ENCODE measurements at places on chromosomes 5 and 9.

GRCh38 chr9:110183208-110184145 lies 24.5 kb downstream of the C9orf152 start:
- no peak for DNase-seq

GRCh38 chr9:77785341-77785740 lies 137.2 kb upstream of the GNA14 start:
- no peak for DNase-seq

- DNase-seq = peak; percentile 49
Measured at GRCh38 chr5:177405805-177406204, 3.6 kb downstream of the F12 start.

DNA sequence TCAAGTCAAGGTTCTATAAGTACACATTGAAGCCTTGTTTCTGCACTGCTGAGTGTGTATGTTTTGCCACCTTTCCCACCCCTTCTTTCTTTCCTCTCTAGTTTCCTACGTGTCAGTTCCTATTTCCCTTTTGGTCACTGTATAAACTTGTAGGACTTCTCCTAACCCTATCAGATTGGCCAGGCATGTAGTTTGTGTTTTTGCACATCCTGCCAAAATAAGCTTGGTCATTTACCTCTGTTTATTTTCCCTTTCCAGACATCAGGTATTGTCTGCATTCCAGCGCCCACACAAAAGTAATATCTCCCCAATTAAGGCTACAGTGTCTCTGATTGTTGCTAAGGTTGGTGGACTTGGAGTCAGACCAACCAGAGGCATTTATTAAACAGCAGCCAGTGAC lies 252.9 kb upstream of the MPDZ start:
- no peak for DNase-seq

- no peak for DNase-seq
Measured at GRCh38 chr9:77999231-77999631, 32.4 kb downstream of the GNAQ start.

DNA sequence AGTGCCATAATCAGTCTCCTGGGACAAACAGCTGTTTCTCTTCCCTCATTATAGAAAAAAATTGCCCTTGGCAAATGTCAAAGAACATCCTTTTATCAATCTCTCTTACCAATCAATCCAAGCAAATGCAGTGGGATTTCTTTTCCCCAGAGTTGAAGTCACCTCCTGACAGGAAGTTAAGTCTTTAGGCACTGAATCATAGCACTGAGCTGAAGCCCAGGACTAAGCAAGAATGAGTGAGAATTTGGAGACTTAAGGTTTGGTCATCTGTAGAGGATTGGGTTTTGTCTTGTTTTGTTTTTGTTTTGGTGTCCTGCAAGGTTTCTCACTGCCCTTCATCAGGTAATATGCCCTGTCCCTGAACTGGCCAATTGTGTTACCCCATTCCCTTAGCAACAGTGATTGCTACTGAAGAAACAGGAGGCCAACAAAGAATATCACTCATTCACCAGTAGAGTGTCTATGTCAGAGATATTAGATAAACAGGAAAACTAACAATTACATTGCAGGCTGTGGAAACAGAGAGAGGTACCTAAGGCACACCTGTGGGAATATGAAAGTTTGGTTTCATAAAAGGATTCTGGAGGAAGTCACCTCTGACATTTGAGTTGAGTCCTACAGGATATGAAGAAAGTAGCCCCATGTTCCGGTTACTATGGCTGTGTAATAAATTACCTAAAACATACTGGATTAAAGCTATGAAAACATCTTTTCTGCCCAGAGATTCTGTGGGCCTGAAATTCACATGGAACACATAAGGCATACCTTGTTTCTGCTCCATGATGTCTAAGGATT lies 4.5 kb upstream of the FXN start:
- no peak for DNase-seq

DNA sequence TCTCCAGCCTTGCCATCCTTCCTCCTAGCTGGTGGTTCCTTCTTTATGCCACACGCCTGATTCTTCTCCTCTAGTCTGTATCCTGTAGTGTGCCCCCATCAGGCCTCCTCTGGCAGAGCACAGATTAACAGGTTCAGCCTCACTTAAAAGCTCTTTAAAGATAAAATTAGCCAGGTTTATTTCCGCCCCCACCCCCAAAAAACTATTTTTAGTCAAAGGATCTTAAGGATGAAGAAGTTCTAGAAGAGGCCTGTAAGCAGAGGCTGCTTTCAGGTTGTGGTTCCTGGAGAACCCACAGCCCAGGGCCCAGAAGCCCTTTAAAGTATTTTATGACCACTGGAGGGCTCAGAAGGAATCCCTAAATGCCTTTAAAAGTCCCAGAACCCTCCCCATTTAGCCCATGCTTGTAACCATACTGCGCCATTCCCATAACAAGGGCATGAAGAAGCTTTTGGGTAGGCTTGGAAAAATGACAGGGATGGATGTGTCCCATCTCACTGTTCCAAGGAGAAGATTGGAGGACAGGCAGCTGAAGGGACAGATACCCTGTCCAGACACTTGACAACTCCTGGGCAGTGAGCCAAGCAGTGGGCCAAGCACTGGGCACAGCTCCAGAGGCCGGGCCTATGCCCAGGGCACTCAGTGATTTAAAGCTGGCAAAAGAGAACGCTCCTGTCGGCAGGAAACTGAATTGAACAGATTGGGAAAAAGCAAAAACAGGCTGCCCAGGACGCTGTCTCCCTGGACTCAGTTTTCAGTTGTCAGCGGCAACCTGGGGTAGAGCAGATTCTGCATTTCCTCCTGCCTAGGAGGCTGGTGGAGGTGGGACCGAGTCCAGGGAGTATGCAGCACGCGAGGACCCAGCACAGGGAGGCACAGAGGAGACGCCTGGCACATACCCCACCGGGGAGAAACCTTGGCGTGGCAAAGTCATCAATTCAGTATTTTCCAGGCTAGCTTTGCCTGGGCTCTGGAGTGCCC lies 106.3 kb upstream of the SSBP2 start:
- no peak for DNase-seq

DNA sequence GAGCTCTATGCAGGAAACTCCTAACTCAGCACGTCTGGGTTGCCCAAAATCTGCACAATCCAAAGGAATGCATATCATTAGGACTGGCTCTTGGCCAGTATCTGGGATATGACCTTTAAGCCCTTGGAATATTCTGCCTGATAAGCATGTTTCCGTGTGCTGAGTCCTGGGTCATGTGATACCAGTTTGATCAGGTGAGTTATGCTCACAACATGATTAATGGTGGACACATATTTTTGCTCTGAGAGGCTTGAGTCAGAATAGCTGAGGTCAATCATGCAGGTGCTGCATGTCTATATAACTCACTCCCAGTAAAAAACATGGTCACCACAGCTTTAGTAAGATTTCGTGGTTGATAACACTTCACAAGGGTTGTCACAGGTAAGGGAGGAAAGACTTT lies 408.8 kb downstream of the YTHDC2 start:
- DNase-seq = no peak

- DNase-seq = no peak
Measured at GRCh38 chr5:56640763-56641406, 174.5 kb upstream of the MAP3K1 start.

GRCh38 chr5:91598216-91598615 lies 215.1 kb upstream of the ARRDC3 start:
- no peak for DNase-seq

GRCh38 chr5:161697001-161697400 lies 11.5 kb downstream of the GABRA6 start:
- no peak for DNase-seq

DNA sequence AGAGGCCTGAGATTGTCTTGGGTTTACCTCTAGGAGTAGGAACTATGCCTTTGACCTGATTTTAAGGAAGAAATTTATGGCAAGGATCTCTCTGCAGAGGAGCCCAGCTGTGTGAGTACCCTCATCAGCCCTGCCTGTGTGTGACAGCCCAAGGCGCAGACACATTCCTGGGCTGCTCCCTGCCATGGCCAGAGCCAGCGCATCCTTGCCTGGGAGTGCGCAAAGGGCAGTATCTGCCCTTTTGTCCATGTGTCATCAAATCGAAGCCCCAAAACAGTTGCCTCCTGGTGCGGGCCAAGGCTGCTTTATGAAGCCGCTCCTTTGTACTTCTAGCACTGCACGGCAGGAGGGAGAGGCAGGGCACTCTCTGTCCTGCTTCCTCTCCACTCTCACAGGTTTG lies 51.9 kb downstream of the PRRT1B start:
- DNase-seq = no peak

DNA sequence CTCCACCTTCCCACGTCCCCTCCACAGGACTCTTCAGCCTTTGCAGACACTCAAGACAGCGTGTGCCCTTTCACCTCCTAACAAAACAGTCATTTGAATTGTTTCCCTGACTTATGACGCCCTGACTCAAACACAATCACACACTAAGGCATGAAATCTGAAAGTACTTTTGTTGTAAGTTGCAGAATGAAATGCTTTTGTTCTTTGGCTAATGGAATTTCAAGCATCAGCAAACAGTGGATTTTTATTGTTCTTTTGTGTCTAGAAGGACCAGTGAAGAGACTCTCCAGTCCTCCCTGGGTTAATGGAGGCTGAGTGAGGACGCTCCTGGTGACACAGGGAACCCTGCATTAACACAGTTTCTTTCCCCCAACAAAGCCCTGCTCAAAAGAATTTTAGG lies 380.1 kb downstream of the CTNND2 start:
- no peak for DNase-seq

DNA sequence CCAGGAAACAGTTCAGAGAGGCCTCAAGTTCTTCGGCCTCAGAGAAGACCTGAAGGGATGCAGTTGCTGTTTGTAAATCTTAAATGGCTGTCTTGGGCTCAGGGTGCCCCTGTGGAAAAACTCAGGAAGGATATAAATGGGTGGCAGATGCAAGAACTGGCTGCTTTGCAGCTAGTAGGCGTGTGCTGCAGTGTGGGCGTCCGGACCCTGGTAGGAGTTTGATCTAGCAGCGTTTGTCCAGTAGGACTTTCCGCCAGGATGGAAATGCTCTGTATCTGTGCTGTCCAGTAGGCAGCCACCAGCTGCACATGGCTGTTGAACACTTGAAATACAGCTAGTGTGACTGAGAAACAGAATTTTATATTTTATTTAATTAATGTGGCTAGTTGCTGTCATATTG lies 7.7 kb downstream of the CDX1 start:
- no peak for DNase-seq

DNA sequence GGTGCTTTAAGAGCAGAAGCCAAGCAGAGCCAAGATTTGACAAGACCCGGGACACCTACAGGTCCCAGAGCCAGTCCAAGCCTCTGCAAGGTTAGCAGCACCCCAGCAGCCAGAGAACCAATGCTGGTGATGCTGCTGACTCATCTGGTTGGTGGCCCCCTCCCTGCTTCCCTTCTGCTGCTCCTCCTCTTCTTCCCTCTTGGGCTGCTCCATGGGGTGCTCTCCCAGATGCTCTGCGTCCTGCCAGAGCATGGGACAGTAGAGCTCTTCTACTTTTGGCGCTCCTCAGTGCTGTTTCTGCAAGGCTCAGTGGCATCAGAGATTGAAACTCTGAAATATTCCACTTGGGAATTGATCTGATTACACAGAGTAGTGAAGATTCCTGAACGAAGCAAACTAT lies 76.1 kb upstream of the SAP30L start:
- no peak for DNase-seq

DNA sequence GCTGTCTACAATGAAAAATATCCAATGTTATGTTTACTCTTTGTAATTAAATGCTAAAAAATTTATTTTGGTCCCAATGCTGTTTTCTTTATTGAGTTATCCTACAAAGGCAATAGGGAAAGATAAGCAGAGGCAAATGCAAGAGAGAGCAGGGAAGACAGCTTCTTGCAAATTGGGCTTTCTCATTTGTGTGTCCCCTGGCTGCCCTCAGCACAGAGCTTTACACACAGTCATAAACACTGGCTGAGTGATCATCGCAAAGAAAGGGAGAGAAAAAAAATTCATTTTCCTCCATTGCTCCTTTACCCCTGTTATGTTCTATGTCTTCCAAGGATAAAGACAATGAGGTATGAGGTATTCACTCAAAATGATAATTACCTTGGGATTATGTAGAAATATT lies 2.3 kb upstream of the TSSK1B start:
- no peak for DNase-seq

DNA sequence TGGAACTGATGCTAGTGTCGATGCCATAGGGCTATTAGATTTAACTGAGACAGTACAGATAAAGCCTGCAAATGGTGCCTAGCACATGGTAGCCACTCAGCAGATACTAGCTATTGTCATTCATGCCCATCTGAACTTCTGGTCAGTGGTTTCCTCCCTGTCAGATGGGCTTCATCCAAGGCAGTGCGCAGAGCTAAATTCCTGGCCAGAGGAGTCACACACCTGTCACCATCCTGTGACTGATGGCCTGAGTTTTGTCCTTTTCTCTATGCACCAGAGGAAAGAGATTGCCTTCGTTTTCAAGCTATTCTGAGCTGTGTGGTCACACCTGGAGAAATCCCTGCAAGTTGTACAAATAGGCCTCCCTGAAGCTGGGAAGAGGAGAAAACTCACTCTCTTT lies 34.7 kb downstream of the MSX2 start:
- DNase-seq = no peak

- no peak for DNase-seq
Measured at GRCh38 chr5:148297731-148298130, 14.5 kb upstream of the SPINK7 start.

DNA sequence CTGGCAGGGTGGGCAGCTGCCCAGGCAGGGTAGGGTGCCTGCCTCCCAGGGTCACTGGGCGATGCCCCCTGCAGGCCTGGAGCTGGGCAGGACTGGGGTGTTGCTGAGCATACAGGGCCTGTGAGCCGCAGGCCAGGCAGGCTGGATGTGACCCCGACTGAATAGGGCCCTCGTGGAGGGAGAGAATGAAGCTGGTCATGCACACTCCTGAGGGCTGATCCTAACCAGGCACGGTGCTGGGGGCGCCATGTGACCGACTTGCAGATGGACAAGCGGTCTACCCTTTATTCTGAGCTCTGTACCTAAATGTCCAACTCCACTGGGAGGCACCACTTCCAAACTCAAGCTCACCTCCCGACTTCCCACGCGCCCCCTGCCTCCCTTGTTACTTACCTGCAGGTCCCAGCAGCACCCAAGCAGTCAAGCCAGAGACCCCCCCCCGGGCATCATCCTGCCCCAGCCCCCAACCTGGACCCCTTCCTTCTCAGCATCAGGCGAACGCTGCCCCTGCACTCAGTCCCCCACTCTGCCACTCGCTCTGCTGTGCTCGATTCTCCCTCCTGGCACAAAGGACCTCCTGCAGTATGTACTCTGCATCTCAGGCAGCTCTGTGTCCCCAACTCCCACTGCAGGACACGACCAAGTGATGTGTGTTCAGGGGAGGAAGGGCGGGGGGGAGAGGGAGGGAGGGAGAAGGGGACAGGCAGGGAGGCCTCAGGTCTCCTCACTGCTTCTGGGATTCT lies 76.8 kb upstream of the PHYKPL start:
- DNase-seq = no peak

- no peak for DNase-seq
Measured at GRCh38 chr5:36285837-36286615, 15.7 kb downstream of the RANBP3L start.

- DNase-seq = no peak
Measured at GRCh38 chr5:83488271-83488670, 16.7 kb downstream of the VCAN start.

- no peak for DNase-seq
Measured at GRCh38 chr5:87404359-87404758, 8.4 kb downstream of the CCNH start.

- no peak for DNase-seq
Measured at GRCh38 chr5:75351139-75351926, 14.3 kb downstream of the HMGCR start.

All from activated B cell treated with CpG ODN at 0.5 μM for 24 hours (primary cell).